ENCODE measurements at places on chromosomes 13 and 19.

GRCh38 chr13:97212601-97213040 is 9.5 kb upstream of the MBNL2 start:
- no peak for DNase-seq

GRCh38 chr13:95948656-95949055 is 104.5 kb downstream of the UGGT2 start:
- no peak for DNase-seq

DNA sequence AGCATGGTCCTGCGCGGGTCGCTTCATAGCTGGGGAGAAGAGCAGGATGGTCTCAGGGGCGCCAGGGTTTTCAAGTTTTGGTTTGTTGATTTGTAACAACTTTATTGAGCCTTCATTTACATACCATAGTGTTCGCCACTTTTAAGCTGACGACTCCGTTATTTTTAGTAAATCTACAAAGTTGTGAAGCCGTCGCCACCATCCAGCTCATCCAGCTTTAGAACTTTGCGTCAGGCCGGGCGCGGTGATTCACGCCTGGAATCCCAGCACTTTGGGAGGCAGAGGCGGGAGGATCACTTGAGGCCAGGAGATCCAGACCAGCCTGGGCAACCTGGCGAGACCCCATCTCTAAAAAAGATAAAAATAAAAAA is 404 bp downstream of the C19orf44 start:
- DNase-seq: no peak

DNA sequence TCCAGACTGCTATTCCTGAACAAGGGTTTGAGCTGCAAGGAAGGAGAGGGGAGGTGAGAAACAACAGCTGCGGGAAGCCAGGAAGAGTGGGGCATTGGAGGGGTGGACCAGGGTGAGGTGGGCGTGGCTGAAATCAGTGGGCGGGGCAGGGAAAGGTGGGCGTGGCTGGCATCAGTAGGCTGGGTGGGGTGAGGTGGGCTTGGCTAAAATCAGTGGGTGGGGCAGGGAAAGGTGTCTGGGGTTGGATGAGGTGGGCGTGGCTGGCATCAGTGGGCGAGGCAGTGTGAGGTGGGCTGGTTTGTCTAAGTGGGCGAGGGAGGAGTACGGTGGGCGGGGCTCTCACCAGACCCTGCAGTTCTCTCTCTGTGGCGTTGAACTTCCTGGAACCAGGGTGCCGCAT is 87.6 kb downstream of the MUC16 start:
- DNase-seq: no peak

DNA sequence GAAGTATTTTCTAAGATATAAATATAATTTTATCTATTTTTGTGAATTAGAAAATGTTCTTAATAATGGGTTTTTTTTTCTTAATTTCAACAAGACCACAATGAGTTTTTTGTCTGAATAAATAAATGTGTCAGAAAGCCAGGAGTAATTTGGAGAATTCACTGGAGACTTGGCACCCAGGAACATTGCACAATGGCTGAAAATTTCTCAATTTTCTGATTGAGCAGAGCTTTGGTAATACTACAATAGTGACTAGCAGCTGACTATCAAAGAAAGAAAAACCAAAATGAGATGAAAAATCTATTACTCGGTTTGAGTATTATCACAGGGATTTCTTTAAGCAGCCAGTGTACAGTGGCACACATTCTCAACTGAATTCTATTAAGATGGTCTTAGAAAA is 394.4 kb upstream of the PCDH20 start:
- DNase-seq: no peak

- no peak for DNase-seq
These were observed 62.0 kb downstream of the PARP4 start for GRCh38 chr13:24450530-24450929.

- no peak for DNase-seq
These were observed 100.0 kb downstream of the LMO7 start for GRCh38 chr13:75736173-75736572.

DNA sequence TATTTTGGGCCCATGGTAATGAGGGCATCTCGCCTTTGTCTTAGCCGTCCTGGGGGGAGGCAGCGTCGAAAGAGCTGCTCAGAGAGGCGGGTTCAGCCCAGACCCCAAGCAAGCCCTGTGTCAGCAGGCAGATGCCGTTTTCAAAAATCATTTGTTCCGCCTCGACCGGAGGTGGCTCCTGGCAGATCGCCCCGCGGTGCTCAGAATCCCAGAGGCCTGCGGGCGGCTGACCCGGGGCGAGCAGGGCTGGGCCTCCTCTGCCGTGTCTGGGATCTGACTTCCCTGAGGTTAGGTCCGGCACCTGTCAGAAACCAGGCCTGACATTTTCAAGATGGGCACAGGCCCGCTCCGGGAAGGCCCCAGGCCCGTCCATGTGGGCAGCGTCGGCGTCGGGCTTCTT is 36.1 kb downstream of the CRTC1 start:
- no peak for DNase-seq

DNA sequence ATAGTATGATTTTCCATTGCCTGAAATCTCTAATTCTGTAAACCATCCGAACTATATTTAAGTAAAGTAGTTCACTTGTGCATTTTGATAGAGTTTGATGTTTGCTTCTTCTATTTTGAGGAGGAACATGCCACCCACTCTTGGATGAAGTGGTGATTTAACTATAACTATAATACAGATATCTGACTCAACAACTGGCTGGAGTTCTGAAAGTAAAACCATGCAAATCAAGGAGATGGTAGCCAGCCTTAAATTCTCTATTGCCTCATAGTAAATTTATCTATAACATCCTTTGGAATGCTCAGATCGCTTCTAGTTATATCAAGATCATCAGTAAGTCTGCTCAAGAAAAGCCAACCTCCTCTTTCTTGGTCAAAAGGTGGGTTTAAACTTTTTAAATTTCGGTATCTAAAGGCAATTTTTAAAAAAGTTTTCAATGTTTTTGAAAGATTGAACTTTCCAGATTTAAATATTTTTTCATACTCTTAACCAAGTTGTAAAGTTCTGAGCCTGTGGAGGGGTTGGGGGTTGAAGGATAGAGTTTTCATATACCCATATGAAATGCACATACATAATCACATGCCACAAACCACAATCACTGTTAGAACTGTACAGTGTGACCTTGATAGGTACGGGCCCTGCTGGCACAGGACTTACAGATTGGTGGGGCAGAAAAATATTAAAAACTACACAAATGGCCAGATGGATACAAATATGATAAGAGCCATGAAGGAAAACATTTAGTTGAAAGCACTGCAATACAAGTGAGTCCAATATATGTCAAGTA is 90.5 kb upstream of the RFC3 start:
- DNase-seq: no peak

- DNase-seq: peak; percentile 37
These were observed 11.5 kb upstream of the CCDC97 start for GRCh38 chr19:41298348-41298964.

DNA sequence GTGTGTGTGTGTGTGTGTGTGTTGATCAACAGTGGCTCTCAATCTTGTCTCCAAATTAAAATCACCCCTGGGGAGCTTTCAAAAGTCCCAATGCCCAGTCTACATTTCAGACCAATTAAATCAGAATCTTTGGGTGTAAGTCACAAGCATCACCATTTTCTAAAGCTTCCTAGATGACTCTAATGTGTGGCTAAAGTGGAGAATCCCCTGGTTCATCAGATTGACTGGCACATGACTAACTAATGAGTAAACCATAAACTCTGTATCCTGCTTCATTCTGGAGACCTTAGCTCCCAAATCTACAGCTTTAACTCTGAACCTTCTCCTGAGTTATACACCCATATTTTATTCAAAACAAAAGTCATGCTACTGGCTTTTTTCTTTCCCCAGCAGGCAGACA is 131.3 kb downstream of the SUCLA2 start:
- no peak for DNase-seq

GRCh38 chr13:110925023-110925612 is 10.2 kb upstream of the ANKRD10 start:
- DNase-seq: no peak

DNA sequence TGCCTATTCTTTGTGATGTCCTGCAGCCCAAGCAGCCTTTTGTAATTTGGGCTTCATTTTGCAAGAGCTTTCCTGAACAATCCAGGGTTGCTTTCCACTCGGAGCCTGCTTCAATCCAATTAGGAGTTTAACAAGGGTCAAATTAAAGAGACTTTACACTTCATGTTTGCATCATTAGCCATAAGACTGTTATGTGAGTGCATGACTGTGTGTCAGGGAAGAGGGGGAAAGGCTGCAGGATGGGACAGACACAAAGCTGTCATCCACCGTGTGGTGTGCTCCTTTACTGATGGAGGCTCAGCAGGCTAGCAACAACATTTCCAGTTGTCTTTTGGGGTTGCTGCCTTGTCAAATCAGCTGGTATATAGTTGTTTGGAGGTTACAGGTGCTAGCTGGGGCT is 23.7 kb upstream of the MAB21L1 start:
- DNase-seq: no peak

GRCh38 chr13:53126841-53127245 is 98.2 kb downstream of the OLFM4 start:
- DNase-seq: peak; percentile 21

DNA sequence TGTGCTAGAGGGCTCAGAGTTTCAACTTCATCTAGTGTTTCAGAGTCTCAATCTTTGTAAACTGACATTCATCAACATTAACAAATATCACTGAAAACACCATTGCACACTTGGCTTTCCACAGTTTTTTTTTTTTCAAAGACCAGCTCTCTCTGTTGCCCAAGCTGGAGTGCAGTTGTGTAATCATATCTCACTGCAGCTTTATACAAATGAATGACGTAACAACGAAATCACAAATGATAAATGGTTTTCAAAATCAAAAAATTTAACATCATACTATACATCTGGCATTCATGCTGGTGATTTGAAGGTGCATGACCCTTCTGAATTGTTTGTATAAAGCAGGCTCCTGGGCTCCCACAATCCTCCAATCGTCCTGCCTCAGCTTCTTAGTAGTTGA is 248.0 kb upstream of the TMTC4 start:
- no peak for DNase-seq

- DNase-seq: no peak
These were observed 61.9 kb downstream of the TNFRSF19 start for GRCh38 chr13:23632048-23632582.

DNA sequence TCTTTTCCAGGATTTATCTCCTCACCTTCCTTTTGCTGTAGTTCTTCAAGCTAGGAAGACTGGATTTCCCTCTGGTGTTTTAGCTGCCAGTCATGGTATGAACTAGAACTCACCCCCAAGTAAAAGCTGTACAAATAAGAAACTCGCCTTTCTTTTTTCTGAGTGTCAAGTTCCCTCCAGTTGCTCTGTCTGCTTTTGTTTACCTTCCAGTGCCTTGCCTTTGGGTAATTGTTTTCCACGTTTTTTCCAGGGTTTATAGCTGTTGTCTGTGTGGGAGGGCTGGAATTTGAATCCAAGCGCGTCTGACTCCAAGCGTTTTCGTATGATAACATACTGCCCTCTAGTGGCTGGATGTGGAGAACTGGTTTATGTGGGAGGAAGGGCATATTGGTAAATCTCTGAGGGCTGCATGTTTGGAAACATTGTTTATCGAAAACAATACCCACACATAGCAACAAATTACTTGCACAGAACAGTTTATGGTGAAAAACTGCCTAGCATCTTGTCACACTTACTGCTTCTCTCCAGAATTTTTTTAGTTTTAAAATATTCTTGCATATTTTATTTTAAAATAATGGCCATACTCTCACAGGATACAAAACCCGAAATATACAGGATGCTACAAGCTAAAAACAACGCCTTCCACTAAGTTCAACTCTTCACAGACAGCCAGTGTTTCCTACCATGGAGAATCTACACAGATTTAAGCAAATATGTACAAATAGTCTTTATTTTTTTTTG is 19.2 kb downstream of the RCN3 start:
- no peak for DNase-seq

GRCh38 chr13:110154410-110154933 is 152.5 kb downstream of the COL4A1 start:
- no peak for DNase-seq

DNA sequence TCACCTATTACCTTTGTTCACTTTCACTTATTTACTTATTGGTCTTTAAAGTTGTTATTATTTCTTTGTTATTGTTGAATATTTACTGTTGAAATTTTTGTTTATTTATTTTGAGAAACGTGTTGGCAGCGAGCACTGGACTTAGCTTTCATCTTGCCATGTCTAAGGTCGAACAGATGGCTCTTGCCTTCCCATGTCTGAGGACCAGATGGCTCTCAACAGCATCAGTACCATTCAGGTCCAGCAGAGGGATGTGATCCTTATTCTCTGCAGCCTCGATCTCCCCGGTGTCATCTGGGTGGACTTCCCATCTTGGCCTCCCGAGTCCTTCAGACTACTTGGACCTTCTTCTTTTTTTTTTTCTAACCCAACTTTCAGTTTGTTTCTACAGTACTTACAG is 1437.6 kb downstream of the UQCRFS1 start:
- DNase-seq: no peak

DNA sequence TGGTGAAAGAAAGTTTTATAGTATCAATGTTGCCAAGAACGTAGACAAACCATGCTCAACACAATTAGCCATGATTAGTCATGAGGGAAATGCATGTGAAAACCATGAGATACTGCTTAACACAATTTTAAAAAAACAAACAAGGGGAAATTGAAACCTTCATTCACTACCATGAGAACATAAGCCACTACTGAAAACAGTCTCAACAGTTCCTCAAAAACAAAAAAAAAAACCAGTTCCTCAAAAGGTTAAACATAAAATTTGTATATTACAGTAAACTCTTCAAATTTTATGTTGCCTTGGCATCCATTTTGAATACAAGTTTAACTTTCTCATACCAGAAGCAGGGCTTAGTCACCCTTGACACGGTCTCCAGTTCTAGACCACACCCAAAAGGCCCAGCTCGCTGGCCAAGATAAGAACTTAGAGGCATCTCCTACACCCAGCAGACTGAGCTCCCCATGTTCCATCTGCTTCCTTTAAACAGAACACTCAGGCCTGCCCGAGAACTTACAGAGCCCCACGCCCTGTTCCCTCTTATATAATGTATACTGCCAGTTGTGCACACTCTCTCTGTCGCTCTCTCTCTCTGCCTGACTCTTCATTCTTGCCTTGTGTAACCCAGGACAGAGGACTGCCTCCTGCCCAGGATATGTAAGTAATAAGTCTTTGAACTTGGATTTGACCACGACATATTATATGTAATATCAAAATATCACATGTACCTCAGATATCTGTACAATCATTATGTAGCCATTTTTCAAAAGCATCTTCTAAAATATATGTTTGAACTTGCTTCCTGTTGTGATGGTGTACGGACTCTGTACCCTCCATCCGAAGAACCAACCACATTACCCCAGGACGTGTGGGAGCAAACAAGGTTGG is 67.4 kb downstream of the STK24 start:
- peak; percentile 55 for DNase-seq
